ENCODE measurements at places on chromosomes 1 and 21. TPM values are rescaled to one million over a fixed set of nuclear protein-coding genes. Genes with fewer than 3 reads are reported as not detected.

Gene C8A
- not detected for total RNA-seq

Gene PPFIA4
- total RNA-seq = 11.0 TPM

Gene A3GALT2
- not detected for total RNA-seq

Gene TMPRSS3
- total RNA-seq = not detected

Gene C1orf21
- total RNA-seq = 15.1 TPM

Gene ST3GAL3
- 11.4 TPM for total RNA-seq

Gene HES3
- not detected for total RNA-seq

Gene NPL
- total RNA-seq = 3.3 TPM

Gene ODF2L
- 42.8 TPM for total RNA-seq

Gene CCT8
- total RNA-seq = 187 TPM

GRCh38 chr1:158087320-158087927 lies 93.3 kb upstream of the CD1D start:
- no peaks in the 10 kb centered on the region for H3K4me1 ChIP-seq
- no peak overlapping the region for H3K27ac ChIP-seq
- H3K36me3 ChIP-seq = peaks cover 70% of the 10 kb centered on the region
- peak; percentile 47 for DNase-seq
- H3K27me3 ChIP-seq = no peaks in the 10 kb centered on the region

- DNase-seq = no peak
Observed at GRCh38 chr1:54994355-54994990, 4.3 kb upstream of the BSND start.

GRCh38 chr1:41777695-41778094 lies 141.0 kb downstream of the HIVEP3 start:
- no peak overlapping the region for H3K4me3 ChIP-seq
- H3K27me3 ChIP-seq = no peaks in the 10 kb centered on the region
- no peaks in the 10 kb centered on the region for H3K36me3 ChIP-seq
- H3K4me1 ChIP-seq = peaks cover 8% of the 10 kb centered on the region

GRCh38 chr1:54977533-54978297 lies 2.7 kb upstream of the TMEM61 start:
- no peaks in the 10 kb centered on the region for H3K36me3 ChIP-seq
- peaks cover 21% of the 10 kb centered on the region for H3K27me3 ChIP-seq
- no peak overlapping the region for H3K27ac ChIP-seq
- H3K4me1 ChIP-seq = no peaks in the 10 kb centered on the region
- H3K4me3 ChIP-seq = no peak overlapping the region

GRCh38 chr1:101308935-101309333 lies 72.1 kb downstream of the S1PR1 start:
- DNase-seq = no peak
- H3K4me1 ChIP-seq = no peaks in the 10 kb centered on the region
- H3K27me3 ChIP-seq = peaks cover 49% of the 10 kb centered on the region

DNA sequence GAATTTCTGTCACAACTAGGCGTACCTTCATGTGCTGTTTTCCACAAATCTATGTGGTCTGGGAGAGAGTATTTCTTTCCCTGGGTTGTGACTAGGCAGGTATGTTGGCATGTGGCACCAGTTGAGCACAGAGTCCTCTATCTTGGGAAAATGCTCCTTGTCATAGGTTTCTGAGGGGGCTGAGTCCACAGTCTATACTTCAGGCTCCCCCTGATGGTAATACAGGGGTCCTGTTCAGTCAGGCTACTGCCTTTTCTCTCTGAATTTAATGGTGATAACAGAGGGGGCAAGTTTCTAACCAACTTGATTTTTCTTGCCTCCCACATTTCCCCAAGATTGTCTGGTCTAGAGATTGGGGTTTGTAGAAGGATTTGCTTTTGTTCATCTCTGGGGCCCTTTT lies 35.8 kb downstream of the VANGL1 start:
- H3K27ac ChIP-seq = peak overlapping the region; percentile 59
- H3K27me3 ChIP-seq = no peaks in the 10 kb centered on the region
- peaks cover 28% of the 10 kb centered on the region for H3K4me1 ChIP-seq
- no peak for DNase-seq

GRCh38 chr1:198655459-198656121 lies 16.8 kb downstream of the PTPRC start:
- peaks cover 15% of the 10 kb centered on the region for H3K4me1 ChIP-seq
- H3K36me3 ChIP-seq = no peaks in the 10 kb centered on the region
- H3K27me3 ChIP-seq = no peaks in the 10 kb centered on the region
- DNase-seq = peak; percentile 73

GRCh38 chr1:187476671-187477070 lies 647.9 kb downstream of the PLA2G4A start:
- no peaks in the 10 kb centered on the region for H3K27me3 ChIP-seq
- H3K27ac ChIP-seq = no peak overlapping the region
- no peak for DNase-seq
- H3K4me3 ChIP-seq = no peak overlapping the region
- H3K4me1 ChIP-seq = peaks cover 4% of the 10 kb centered on the region

- H3K4me1 ChIP-seq = peaks cover 36% of the 10 kb centered on the region
- no peak overlapping the region for H3K4me3 ChIP-seq
- H3K27me3 ChIP-seq = no peaks in the 10 kb centered on the region
- no peak overlapping the region for H3K27ac ChIP-seq
- no peaks in the 10 kb centered on the region for H3K36me3 ChIP-seq
Observed at GRCh38 chr1:25699500-25700143, 83.0 kb downstream of the MAN1C1 start.

DNA sequence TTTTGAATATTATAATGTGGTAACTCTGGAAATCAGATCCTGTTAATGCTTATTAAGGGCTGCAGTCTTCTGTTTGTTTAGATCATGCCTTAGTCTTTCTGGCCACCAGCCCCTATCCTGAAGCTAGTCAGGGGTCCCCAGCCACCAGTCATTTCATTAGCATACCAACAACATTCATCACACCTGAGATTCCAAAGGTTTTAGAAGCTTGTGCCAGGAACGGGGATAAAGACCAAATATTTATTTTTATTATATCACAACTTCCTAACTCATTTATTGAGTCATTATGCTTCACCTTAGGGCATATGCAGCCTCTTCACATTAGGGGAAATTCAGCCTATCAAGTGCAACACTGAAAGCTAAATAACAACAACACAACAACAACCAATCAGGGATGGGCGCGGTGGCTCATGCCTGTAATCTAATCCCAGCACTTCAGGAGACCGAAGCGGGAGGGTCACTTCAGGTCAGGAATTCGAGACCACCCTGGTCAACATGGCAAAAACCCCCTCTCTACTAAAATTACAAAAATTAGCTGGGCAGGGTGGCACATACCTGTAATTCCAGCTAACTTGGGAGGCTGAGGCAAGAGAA lies 2.9 kb upstream of the PSEN2 start:
- no peaks in the 10 kb centered on the region for H3K36me3 ChIP-seq
- H3K4me3 ChIP-seq = no peak overlapping the region
- peaks cover 19% of the 10 kb centered on the region for H3K4me1 ChIP-seq
- DNase-seq = no peak
- peaks cover 7% of the 10 kb centered on the region for H3K27me3 ChIP-seq

DNA sequence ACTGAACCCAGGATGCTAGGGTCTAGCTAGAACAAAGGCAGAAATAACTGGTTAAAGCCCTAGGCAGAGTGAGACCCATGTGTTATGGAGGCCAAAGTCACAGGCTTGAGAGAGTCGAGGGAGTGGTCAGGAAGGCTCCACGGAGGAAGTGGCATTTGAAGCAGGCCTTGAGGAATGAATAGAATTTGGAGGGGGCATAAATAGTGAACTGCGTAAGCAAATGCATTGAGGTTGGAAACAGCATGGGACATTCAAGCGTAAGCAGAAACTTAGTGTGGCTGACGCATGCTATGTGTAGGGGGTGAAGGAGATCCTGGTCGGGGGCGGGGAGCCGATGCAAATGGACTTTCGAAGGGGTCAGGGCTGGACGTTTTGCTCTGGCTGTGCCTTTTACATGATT lies 11.5 kb downstream of the AZIN2 start:
- H3K27ac ChIP-seq = no peak overlapping the region
- H3K36me3 ChIP-seq = no peaks in the 10 kb centered on the region

DNA sequence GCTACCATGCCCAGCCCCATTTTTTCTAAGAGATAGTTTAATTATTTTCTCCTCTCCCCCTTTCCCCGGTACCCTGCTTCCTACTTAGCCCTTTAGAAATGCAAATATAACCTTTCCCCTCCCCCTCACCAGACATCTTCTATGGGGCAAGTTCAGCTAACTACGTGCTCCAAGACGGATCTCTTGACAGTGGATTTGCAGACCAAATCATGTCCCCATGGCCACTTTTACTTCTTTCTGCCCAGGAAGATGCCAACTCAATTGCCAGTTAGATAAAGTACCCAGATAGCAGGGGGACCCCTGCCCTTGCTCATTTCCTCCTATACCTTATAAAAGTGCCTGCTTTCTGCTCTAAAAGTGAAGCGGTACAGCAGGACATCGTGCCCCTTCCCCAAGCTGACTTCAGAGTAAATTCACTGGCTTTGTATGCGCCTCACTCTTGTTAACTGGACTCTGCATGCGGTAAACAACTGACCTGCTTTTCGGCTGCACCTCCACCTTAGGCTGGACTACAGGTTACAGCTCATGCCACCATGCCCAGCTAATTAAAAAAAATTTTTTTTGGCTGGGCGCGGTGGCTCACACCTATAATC lies 7.4 kb downstream of the DNAJC11 start:
- no peak for DNase-seq
- no peak overlapping the region for H3K4me3 ChIP-seq
- no peak overlapping the region for H3K27ac ChIP-seq
- no peaks in the 10 kb centered on the region for H3K27me3 ChIP-seq

- H3K4me3 ChIP-seq = no peak overlapping the region
- no peaks in the 10 kb centered on the region for H3K27me3 ChIP-seq
- no peaks in the 10 kb centered on the region for H3K36me3 ChIP-seq
- no peaks in the 10 kb centered on the region for H3K4me1 ChIP-seq
Observed at GRCh38 chr1:220699044-220699443, 8.9 kb downstream of the C1orf115 start.

GRCh38 chr1:25622531-25622930 lies 5.9 kb downstream of the MAN1C1 start:
- no peak overlapping the region for H3K27ac ChIP-seq
- peaks cover 4% of the 10 kb centered on the region for H3K4me1 ChIP-seq
- no peaks in the 10 kb centered on the region for H3K36me3 ChIP-seq
- H3K27me3 ChIP-seq = peaks cover 53% of the 10 kb centered on the region
- no peak for DNase-seq

GRCh38 chr1:230167419-230167852 lies 100.4 kb downstream of the GALNT2 start:
- H3K27ac ChIP-seq = no peak overlapping the region
- H3K27me3 ChIP-seq = no peaks in the 10 kb centered on the region
- peaks cover 36% of the 10 kb centered on the region for H3K4me1 ChIP-seq
- H3K36me3 ChIP-seq = no peaks in the 10 kb centered on the region

DNA sequence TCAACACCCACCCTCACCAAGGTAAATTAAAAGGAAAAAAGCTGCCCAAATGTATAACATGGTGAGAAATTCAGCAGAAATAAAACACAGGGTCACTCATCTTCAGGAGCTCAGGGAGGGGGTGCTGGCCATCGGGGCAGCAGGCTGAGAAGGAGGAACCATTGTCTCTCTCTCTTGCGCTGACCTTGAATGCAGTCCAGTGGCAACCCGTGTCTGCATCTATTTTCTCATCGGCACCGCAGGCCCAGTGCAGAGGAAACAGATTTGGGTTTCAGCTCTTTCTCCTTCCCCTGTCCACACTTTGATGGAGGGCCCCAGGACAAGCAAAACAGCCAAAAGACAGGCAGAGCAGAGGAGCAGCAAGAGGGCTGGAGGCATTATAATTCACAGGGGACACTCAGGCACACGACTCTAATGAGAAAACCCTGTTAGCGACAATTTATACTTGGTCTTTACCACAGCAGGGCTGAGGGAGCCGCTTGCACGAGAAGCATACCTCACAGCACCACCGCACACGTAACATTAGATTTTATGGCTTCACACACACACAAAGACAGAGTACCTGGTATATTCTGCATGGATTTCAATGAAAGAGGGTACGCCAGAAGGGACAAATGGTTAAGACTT lies 18.6 kb downstream of the MKNK1 start:
- H3K36me3 ChIP-seq = peaks cover 5% of the 10 kb centered on the region
- no peak overlapping the region for H3K27ac ChIP-seq
- H3K27me3 ChIP-seq = no peaks in the 10 kb centered on the region

- no peak overlapping the region for H3K27ac ChIP-seq
- no peaks in the 10 kb centered on the region for H3K27me3 ChIP-seq
- H3K4me1 ChIP-seq = no peaks in the 10 kb centered on the region
- DNase-seq = no peak
- no peak overlapping the region for H3K4me3 ChIP-seq
Observed at GRCh38 chr21:17422931-17423330, 89.9 kb upstream of the CXADR start.

DNA sequence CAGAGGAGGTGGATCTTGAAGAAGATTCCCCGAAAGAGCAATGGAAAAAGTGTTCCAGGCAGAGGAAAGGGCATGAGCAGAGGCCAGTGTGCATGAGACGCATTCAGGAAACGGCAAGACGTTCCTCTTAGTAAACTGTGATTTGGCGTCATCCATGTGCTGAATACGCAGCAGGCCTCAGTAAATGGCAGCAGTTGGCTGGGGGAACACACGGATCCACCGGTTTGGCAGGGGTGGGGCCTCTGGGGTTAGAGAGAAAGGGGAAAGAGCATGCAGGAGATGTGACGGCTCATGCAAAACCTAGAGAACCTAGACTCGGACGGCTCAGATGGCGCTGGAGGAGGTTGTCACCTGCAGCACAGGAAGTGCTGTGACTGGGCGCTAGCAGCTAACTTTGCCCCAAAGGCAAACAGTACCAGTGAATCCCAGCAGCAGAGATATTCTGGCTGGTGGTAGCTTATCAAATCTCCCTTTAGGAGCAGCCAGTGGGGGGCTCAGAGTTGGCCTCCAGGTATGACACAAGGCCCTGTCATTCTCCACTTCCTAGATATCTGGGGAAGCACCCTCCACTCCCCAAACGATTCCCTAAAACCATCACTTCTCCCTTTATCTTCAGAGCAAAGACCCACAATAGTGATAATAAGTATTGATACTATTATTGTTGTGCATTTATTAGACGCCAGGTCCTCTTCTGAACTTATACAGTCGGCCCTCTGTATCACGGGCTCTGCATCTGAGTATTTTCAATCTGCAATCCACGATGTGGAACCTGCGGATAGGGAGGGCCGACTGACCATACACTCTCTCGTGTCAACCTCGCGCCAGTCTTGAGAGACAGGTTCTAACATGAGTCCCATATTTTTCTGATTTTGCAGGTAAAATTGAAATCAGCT lies 7.6 kb downstream of the LAPTM5 start:
- no peak for DNase-seq
- H3K4me3 ChIP-seq = no peak overlapping the region
- no peak overlapping the region for H3K27ac ChIP-seq
- no peaks in the 10 kb centered on the region for H3K4me1 ChIP-seq
- H3K27me3 ChIP-seq = peaks cover 16% of the 10 kb centered on the region

DNA sequence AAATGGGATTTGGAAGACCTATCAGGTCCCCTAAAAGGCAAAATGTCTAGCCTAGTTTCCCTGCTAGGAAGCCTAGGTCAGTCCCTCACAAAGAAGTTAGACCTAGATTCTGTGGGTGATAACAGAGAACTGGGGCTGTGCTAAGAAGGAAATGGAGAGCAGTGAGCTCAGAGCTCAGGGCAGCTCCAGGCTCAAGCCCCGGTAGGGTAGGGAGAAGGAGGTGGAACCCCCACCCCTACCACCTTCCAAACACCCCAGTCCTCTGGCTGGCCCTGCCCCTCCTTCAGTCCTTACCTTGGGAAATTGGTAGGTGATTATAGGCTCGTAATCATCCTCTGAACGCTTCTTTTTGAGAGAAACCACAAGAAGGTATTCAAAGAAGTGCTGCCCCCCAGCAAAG lies 1.1 kb downstream of the DENND2D start:
- no peak for DNase-seq
- peaks cover 5% of the 10 kb centered on the region for H3K4me1 ChIP-seq
- no peak overlapping the region for H3K27ac ChIP-seq
- no peaks in the 10 kb centered on the region for H3K36me3 ChIP-seq

GRCh38 chr1:175630076-175630475 lies 113.3 kb downstream of the TNR start:
- no peaks in the 10 kb centered on the region for H3K27me3 ChIP-seq
- no peak overlapping the region for H3K4me3 ChIP-seq
- no peak for DNase-seq
- no peaks in the 10 kb centered on the region for H3K36me3 ChIP-seq
- H3K27ac ChIP-seq = no peak overlapping the region

Measured in astrocyte (in vitro differentiated cells and primary cell).